ENCODE measurements at places on chromosomes 2 and 18. TPM values are rescaled to one million over a fixed set of nuclear protein-coding genes. Genes with fewer than 3 reads are reported as not detected.

DNA sequence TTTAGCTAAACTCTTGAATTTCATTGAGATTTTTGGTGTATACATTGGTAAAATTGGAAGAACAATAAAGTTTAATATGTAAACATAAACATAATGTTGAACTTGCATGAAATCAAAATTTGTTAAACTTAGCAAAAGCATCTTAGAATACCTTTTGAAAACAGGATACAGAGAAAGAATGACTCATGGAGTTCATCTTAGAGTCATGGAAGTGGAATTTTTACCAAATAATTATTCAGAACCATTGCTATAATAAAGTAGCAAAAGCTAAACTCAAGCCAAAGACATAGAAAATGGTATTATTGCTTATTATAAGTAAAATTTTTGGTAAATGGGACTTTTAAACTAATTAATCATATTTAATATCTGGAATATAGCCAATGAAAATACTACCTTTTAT lies 841.6 kb upstream of the SLC39A10 start:
- H3K27ac ChIP-seq = no peak overlapping the region
- no peak for DNase-seq
- no peaks in the 10 kb centered on the region for H3K27me3 ChIP-seq

- no peak for DNase-seq
- peaks cover 57% of the 10 kb centered on the region for H3K27me3 ChIP-seq
- H3K4me1 ChIP-seq = no peaks in the 10 kb centered on the region
- no peak overlapping the region for H3K27ac ChIP-seq
- H3K36me3 ChIP-seq = no peaks in the 10 kb centered on the region
- no peak overlapping the region for H3K4me3 ChIP-seq
Measured at GRCh38 chr18:59123588-59124369, 15.9 kb upstream of the SEC11C start.

DNA sequence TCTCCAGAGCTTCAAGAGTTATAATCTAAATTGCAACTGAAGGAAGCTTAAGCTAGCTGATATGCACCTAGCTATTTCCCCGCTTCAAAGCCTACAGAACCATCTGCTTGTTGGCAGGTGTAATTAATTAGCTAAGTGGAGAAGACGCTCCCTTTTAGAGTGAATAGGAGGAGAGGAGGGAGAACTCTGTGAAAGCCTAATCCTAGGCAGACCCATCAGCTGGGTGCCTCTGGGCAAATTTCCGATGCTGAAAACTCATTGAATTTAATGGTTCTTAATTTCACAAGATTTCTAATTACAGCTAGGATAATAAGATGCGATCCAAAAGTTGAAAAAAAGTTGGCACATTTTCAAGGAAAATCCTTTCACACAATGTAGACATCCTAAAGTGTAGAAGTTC lies 735.9 kb downstream of the ERBB4 start:
- H3K4me3 ChIP-seq = no peak overlapping the region
- H3K4me1 ChIP-seq = no peaks in the 10 kb centered on the region
- no peak for DNase-seq
- H3K27me3 ChIP-seq = no peaks in the 10 kb centered on the region
- no peaks in the 10 kb centered on the region for H3K36me3 ChIP-seq
- H3K27ac ChIP-seq = no peak overlapping the region

DNA sequence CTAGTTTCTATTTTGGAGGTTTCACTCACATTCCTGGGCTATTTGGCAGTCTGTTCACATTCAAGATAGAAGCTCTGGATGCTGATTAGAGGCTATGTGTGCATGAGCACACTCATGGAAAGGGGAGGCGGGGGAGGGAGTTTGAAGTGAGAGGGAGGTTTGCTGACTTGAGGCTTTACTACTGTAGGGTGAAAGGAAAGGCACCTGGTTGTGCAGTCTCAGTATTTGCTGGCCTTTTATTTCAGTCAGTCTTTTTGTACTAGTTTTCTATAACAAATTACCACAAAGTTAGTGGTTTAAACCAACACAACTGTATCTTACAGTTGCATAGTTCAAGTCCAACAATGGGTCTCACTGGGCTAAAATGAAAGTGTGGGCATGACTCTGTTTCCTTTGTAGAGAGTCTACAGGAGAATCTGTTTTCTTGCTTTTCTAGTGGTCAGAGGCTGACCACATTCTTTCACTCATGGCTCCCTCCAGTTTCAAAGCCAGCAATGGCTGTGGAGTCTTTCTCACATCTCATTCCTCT lies 47.7 kb upstream of the NR4A2 start:
- no peak for DNase-seq
- H3K27ac ChIP-seq = no peak overlapping the region
- H3K36me3 ChIP-seq = no peaks in the 10 kb centered on the region

DNA sequence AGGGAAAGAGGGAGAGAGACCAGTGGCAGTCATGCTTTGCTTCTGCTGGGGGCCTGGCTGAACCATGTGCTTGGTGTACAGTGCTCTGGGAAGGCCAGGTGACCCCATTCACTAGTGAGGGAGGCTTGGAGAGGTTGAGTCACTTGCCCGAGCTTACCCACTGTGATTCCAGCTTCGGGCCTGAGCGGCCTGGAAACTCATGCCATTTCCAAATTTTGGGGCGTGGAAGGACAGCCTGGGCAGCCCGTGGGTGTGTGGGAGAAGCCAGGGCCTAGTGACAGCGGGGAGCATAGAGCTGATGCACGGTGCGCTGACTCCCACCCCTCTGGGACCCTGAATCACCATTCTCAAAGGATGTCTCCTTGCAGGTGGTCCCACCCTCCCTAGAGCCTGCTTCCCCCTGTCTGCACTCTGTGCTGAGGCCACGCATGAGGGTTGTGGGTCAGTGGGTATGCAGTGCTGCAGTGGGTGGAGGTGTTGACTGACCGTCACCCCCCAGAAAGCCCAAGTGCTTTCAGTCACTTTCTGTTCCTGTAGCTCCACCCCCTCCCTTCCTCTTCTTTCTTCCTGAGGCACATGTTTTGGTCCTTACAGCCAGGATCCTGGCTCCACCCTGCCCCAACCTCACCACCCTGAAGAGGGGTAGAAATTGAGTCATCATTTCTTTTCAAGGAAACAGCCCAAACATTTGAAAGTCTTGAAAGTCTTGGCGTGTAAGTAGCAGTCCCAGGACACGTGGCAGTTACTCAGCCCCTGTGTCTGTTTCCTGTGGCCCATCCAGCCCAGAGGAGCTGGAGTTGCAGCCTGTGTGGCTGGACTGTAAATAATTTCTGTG lies 69.3 kb upstream of the MCFD2 start:
- H3K27me3 ChIP-seq = no peaks in the 10 kb centered on the region
- no peak overlapping the region for H3K27ac ChIP-seq
- H3K4me3 ChIP-seq = no peak overlapping the region
- no peak for DNase-seq
- no peaks in the 10 kb centered on the region for H3K36me3 ChIP-seq
- peaks cover 16% of the 10 kb centered on the region for H3K4me1 ChIP-seq

GRCh38 chr18:51039138-51040112 lies 9.4 kb downstream of the SMAD4 start:
- H3K4me3 ChIP-seq = no peak overlapping the region
- peak overlapping the region; percentile 84 for H3K27ac ChIP-seq
- peaks cover 50% of the 10 kb centered on the region for H3K4me1 ChIP-seq
- no peaks in the 10 kb centered on the region for H3K27me3 ChIP-seq
- H3K36me3 ChIP-seq = peaks cover 8% of the 10 kb centered on the region
- no peak for DNase-seq

GRCh38 chr18:48834413-48835031 lies 116.2 kb downstream of the SMAD7 start:
- DNase-seq = no peak
- no peaks in the 10 kb centered on the region for H3K36me3 ChIP-seq
- H3K4me1 ChIP-seq = peaks cover 37% of the 10 kb centered on the region
- H3K27ac ChIP-seq = no peak overlapping the region

GRCh38 chr2:241885946-241886643 lies 16.6 kb downstream of the RTP5 start:
- H3K36me3 ChIP-seq = peaks cover 3% of the 10 kb centered on the region
- H3K27me3 ChIP-seq = no peaks in the 10 kb centered on the region
- no peak for DNase-seq

DNA sequence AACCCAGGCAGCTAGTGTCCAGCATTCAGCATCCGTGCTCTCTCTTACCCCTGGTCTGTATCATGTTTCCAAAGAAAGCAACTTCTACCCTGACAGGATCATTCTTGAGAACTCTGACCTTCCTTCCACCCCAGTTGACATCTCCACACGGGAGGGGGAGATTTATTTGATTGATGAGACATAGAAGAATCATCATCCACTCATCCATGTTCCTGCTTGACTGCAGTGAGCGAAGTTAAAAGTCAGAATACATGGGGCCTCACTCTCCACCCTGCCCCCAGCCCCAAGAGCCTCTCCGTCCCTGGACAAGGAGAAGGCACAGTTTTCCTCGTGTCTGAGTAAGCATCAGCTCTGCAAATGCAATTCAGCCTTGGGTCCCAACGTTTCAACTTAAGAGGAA lies 356.0 kb upstream of the TNP1 start:
- no peak overlapping the region for H3K27ac ChIP-seq
- H3K27me3 ChIP-seq = no peaks in the 10 kb centered on the region
- DNase-seq = no peak

DNA sequence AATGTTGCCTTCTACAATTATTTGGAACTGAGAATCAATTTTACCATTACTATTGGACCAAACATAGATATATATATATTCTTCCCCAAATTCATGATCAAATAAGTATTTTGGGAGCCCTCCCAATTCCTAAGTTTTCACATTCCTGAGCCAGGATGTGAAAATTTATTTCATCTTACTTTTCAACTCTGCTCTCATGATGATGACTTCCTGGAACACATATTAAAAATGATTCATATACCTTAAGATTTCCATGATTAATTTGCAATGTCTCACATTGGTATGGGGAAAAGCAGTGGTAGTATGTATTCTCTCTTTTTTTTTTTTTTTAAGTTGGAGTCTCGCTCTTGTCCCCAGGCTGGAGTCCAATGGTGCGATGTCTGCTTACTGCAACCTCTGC lies 596.1 kb upstream of the ZEB2 start:
- no peak overlapping the region for H3K27ac ChIP-seq
- H3K27me3 ChIP-seq = no peaks in the 10 kb centered on the region
- no peak for DNase-seq
- H3K36me3 ChIP-seq = no peaks in the 10 kb centered on the region
- peaks cover 2% of the 10 kb centered on the region for H3K4me1 ChIP-seq

DNA sequence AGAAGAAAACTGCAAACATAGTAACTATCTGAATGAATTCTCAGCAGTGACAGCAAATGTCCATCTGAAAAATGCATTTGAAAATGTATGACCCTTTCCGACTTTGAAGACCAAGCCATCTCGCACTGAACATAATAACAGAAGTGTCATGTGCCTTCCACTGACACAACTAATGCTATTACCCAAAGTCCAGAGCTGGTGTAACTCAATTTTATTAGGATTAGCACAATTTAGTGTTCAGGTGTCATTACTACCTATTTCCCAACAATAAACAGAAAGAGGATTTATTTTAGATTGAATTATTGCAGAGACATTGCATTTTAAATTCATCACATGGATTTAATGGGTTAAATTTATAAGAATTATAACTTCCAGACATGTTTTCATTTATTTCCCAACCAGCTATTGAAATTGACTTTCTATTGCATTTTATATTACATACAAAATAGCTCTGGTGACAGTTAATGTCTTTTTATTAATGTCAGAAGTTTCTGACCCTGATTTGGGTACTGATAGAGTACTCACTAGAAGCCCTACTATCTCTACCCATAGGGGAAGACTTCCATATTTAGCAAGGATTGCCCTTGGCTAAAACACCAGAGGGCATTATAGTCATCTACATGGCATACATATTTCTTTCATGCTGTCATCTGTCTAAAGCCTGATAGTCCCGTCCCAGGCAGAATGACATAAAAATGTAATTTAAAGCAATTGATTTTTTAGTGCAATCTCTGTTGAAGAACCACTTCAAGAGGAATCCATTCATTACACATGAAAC lies 7.0 kb upstream of the STK39 start:
- no peaks in the 10 kb centered on the region for H3K27me3 ChIP-seq
- H3K4me1 ChIP-seq = no peaks in the 10 kb centered on the region
- H3K27ac ChIP-seq = no peak overlapping the region
- no peak overlapping the region for H3K4me3 ChIP-seq
- H3K36me3 ChIP-seq = peaks cover 3% of the 10 kb centered on the region

DNA sequence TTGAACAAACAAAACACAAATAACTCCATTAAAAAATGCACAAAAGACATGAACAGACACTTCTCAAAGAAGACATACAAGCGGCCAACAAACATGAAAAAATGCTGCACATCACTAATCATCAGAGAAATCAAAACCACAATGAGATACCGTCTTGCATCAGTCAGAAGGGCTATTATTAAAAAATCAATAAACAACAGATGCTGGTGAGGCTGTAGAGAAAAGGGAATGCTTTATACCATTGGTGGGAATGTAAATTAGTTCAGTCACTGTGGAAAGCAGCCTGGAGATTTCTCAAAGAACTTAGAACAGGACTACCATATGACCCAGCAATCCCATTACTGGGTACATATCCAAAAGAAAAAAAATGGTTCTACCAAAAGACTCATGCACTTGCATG lies 37.8 kb downstream of the GPR155 start:
- DNase-seq = no peak
- H3K36me3 ChIP-seq = no peaks in the 10 kb centered on the region
- no peak overlapping the region for H3K27ac ChIP-seq
- H3K27me3 ChIP-seq = no peaks in the 10 kb centered on the region
- peaks cover 3% of the 10 kb centered on the region for H3K4me1 ChIP-seq

The MEP1B gene
- total RNA-seq = not detected

The ARHGAP28 gene
- 117 TPM for total RNA-seq

The PRKAG3 gene
- not detected for total RNA-seq

The TPGS2 gene
- 127 TPM for total RNA-seq

The CLEC4F gene
- total RNA-seq = not detected

The FIGN gene
- total RNA-seq = 19.3 TPM

The EPHA4 gene
- 40.3 TPM for total RNA-seq

Data from progenitor cell of endocrine pancreas (in vitro differentiated cells).